ENCODE measurements at places on chromosomes 7 and 10. TPM values are rescaled to one million over a fixed set of nuclear protein-coding genes. Genes with fewer than 3 reads are reported as not detected.

PNLIP gene
- polyA plus RNA-seq: not detected

DNA sequence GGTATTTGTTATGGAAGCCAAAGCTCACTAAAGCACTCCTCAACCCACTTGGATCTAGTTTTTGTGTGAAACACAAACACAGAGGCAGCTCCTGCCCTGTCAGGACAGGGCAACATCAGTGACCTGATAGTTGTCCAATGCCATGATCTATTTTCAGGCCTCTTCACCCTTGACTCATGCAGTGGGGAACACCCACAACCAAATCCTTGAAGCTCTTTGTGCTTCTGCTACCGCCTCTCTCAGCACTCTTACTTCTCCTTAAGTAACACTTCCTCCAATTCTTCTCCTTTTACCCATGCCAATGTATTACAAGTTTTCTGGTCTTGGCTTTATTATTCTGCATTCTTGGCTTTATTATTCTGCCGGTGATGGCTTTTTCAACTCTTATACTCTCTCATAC is 425.3 kb downstream of the INHBA start:
- DNase-seq: no peak

- no peak for DNase-seq
Observed at GRCh38 chr7:141362580-141363435, 188.4 kb upstream of the AGK start.

CYP2C8 gene
- polyA plus RNA-seq: 0.09 TPM

EBF3 gene
- polyA plus RNA-seq: not detected

DNA sequence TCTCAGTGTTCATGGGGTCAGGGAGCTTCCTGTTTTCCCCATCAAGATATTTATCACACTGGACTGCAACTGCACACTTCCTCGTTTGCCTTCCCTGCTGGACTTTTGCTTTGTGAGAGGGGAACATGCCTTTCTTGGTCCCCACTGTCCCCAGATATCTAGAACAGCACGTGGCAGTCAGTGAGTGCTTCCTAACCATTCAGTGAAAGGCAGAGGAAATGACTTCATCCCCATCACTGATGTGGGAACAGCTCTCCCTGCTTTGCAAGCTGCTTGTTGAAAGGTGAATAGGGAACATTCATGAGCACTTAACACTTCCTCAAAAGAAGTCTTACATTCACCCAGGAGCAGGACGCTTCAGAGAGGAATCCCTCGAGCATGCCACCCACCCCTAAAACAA is 135.4 kb downstream of the MYOF start:
- no peak for DNase-seq

- DNase-seq: no peak
Observed at GRCh38 chr7:19403691-19404090, 258.5 kb upstream of the FERD3L start.

NKX2-3 gene
- polyA plus RNA-seq: not detected

LLCFC1 gene
- polyA plus RNA-seq: not detected

GRCh38 chr10:88063861-88064557 is 200.6 kb downstream of the PTEN start:
- DNase-seq: no peak

DNA sequence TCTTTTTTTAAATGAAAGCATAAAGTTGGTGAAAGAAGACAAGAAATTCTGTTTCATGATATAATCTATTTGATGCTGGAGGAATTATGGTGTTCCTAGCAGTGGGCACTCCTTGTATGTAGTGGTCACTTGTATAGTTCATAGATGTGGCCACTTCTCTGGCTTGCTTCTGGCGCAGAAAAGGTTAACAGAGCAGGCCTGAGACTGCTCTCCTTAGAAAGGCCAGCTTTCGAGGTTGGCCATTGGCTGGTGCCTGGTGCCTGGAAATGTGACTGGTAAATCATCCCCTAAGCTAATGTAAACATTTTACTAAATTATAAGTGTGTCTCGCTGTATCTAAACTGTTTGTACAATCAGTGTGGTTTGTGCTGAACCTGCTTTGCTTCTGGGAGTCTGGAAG is 276.1 kb downstream of the PHTF2 start:
- no peak for DNase-seq

DNAJC12 gene
- polyA plus RNA-seq: 8.3 TPM

GSAP gene
- polyA plus RNA-seq: 7.5 TPM

FKBP9 gene
- 177 TPM for polyA plus RNA-seq

GRCh38 chr7:95255691-95256090 is 68.6 kb downstream of the PON1 start:
- no peak for DNase-seq

DNA sequence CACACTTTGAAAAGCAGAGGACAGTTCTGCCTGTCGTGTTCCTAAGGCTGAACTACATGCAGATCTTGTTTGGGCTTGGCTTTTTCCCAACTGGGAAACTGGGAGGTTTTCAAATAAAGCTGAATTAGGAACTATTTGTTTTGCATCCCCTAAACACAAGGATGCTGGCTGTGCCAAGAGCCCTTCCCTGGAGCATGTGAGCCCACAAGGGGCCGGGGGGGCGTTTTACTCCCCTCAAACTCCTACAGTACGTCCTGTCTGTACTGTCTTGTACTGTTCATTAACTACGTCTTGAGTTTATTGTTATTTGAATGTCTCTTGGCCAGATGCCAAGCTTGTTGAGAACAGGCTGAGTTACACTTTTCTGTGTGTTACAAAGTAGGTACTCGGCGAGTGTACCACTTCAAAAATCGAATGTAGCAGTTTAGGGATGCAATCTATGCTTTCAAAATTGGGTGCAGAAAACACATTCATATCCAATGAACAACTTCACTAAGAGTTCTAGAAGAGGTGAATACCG is 94.9 kb downstream of the GFRA1 start:
- no peak for DNase-seq

SPDYE9 gene
- polyA plus RNA-seq: 0.06 TPM

DNA sequence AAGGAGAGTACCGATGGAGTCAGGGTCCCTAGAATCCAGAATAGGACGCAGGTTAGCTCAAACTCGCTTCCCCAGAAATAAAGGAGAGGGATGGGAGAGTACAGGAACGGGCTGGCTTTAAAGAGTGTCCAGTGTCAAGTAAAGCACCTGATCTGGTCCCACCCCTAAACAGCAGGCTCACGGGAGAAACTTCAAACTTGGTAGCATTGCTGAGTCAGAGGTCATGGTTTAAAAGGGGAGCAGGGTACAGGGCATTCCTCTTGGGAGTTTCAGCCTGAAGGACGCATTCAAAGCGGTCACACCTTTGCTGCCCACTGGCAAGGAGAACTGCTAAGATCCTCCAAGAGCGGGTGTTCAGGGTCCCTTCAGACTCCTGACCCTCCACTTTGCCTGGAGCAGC is 140.7 kb downstream of the GLI3 start:
- no peak for DNase-seq

ARL3 gene
- polyA plus RNA-seq: 16.5 TPM

TMEM196 gene
- polyA plus RNA-seq: not detected

GRID1 gene
- polyA plus RNA-seq: not detected

DNA sequence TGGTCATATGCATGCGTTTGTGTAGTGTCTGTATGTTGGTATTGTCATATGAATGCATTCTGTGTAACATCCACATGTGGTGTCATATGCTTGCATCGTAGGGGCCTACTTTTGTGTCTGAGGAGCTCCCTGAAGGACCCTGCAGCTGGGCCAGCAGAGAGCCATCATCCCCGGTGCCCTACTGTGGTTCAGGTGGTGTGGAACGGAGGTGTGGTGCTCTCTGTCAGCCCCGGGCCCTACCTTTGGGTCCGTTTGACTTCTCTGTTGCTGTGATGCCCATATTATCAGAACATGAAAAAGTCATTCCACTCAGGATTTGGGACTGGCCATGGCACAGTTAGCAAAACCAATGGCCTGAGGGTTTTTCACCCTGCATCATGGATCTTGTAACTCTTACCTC is 217.9 kb downstream of the ADARB2 start:
- DNase-seq: no peak

DNA sequence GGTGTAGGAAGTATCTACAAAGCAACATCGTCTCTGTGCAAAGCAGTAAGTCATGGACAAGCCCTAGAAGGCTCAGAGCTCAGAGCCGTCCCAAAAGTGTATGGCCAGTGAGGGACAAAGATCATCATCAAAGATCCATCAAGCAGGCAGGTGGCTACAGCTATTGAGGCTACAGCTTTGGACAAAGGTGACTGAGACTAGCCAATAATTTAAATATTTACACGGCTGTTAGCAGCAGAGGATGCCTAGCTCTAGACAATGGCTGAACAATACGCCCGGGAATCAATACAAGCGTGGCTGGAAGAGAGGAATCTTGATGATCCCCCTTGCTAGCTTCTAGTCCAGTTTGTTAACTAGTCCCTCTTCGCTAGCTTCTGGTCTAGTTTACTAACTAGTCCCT is 17.9 kb downstream of the NMT2 start:
- DNase-seq: no peak

STEAP2 gene
- polyA plus RNA-seq: 6.4 TPM

DNA sequence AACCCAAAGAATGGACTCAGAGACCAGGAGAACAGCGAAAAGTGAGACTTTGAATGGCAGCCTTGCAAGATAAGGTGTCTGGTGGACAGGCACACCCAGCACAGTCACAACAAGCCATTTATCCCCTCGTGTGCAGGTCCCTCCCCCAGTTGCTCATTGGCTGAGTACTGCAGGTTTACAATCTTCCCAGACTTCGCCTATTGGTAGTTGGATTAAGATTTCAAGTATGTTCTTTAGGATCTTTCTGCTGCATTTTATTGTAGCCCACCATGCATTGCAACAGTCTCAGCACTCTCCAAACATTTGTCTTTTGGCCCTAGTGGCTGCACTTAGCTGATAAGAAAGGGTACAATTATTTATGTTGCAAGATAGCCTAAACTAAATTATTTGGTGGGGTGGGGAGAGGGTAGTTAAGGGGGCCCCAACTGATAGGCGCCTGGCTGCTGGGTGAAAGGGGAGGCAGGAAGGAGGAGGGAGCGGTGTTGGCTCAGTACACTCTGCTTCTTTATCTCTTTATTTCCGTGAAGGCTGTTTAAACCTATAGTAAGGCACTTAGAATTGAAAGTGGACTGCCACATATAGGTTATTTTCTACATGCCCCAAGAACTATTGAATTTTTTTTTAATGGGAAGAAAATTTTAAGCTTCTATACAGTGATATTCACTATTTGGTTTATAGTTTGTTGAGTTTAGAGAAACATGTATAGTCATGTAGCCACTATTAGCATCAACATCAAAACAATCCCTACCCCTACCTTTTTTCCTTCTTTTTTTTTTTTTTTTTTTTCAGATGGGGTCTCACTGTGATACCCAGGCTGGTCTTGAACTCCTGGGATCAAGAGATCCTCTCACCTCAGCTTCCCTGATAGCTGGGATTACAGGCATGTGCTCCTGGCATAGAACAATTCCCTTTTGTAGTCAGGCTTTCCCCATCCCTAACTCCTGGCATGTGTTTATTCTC is 54.2 kb downstream of the GUSB start:
- no peak for DNase-seq

SLC18A2 gene
- 0.01 TPM for polyA plus RNA-seq

DNA sequence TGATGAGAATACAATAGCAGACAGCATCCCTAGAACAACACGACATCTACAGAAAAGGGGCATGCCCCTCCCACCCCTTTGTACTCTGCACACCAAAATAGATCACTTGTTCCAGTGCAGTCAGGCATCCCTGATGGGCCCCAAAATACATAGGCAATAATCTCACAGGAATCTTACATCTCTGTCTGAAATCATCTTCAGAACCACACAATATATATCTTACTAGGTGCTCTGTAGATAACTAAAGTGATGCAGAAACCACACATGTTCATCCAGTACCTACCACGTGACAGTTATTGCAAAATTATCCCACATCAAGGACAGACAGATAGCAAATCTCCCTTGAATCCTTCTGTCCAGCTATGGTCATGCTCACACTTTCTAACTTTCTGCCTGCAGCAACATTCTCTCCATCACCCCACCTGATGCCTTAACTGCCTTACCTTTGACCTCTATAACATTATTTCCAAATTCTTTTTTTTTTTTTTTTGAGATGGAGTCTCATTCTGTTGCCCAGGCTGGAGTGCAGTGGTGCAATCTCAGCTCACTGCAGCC is 30.7 kb downstream of the ST8SIA6 start:
- no peak for DNase-seq

DNA sequence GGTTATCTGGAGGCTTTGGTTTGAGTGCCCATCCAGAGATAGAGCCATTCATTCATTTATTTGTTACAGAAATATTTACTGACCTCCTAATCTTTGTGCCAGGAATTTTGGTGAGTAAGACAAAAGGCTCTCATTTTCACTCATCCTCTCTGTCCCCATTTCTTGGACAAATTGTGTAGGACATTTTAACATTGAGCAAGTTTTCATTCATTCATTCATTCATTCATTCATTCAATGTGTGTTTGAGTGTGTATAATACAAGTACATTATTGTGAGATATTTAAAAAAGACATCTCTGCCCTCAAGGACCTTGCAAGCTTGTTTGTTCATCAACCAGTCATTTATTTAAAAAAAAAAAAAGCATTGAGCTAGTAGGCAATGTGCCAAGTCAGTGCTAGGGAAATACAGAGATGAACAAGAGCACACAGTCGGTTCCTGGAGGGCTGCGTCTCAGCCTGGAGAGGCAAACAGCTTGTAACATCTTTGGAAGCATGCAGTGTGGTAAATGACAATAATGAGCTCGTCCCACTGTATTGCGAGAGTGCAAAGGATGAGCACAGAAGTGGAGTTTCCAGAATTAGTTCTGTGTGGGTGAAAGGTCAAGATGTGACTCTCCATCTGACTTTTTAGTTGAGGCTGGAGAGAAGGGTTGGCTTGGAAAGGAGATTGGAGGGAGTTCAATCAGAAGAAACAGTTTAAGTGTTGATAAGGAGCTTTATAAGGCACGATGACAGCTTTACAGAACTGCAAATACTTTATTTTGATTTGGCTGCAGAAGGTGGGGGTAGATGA is 50.5 kb upstream of the HBP1 start:
- no peak for DNase-seq

All from AG04450 (cell line).